ENCODE measurements at places on chromosomes 3 and 15.

- no peak for DNase-seq
- H3K4me3 ChIP-seq: no peak overlapping the region
- no peaks in the 10 kb centered on the region for H3K4me1 ChIP-seq
- no peaks in the 10 kb centered on the region for H3K27me3 ChIP-seq
These were observed 23.6 kb downstream of the SERPINI2 start for GRCh38 chr3:167450195-167450594.

GRCh38 chr15:60602323-60602722 lies 123.4 kb upstream of the ICE2 start:
- no peaks in the 10 kb centered on the region for H3K36me3 ChIP-seq
- DNase-seq: no peak
- no peaks in the 10 kb centered on the region for H3K4me1 ChIP-seq
- no peak overlapping the region for H3K4me3 ChIP-seq

- peak; percentile 29 for DNase-seq
- no peaks in the 10 kb centered on the region for H3K36me3 ChIP-seq
- H3K4me1 ChIP-seq: peaks cover 11% of the 10 kb centered on the region
- H3K4me3 ChIP-seq: peak overlapping the region; percentile 4
These were observed 158.1 kb upstream of the UBE3A start for GRCh38 chr15:25596644-25597562.

GRCh38 chr3:31384117-31384516 lies 148.6 kb upstream of the STT3B start:
- no peak for DNase-seq
- H3K27me3 ChIP-seq: no peaks in the 10 kb centered on the region
- no peaks in the 10 kb centered on the region for H3K36me3 ChIP-seq
- H3K27ac ChIP-seq: no peak overlapping the region
- no peak overlapping the region for H3K4me3 ChIP-seq
- no peaks in the 10 kb centered on the region for H3K4me1 ChIP-seq

- H3K4me1 ChIP-seq: peaks cover 33% of the 10 kb centered on the region
- H3K4me3 ChIP-seq: no peak overlapping the region
- H3K27ac ChIP-seq: no peak overlapping the region
- no peak for DNase-seq
These were observed 2.3 kb downstream of the FEZF2 start for GRCh38 chr3:62370858-62371719.

DNA sequence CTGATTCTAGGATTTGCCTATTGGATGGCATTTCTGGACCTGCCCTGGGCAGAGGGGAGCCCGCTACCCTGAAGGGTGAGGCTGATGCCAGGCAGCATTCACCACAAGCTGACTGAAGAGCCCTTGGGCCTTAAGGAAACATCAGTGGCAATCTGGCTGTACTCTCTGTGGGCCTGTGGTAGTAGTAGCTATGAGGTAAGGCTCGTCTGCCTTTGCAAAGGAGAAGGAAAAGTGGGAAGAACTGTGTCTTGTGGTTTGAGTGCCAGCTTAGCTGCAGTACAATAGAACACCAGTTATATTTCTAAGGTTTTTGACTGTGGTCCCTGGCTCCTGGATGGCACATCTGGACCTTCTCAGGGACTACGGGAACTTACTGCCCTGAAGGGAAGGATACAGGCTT lies 51.5 kb downstream of the SPTSSB start:
- no peak for DNase-seq
- H3K27ac ChIP-seq: no peak overlapping the region
- H3K4me3 ChIP-seq: no peak overlapping the region
- H3K36me3 ChIP-seq: no peaks in the 10 kb centered on the region
- H3K27me3 ChIP-seq: no peaks in the 10 kb centered on the region

GRCh38 chr15:90914305-90915080 lies 11.4 kb downstream of the MAN2A2 start:
- DNase-seq: no peak
- H3K27me3 ChIP-seq: no peaks in the 10 kb centered on the region
- H3K4me1 ChIP-seq: peaks cover 14% of the 10 kb centered on the region
- no peak overlapping the region for H3K27ac ChIP-seq
- peaks cover 94% of the 10 kb centered on the region for H3K36me3 ChIP-seq

GRCh38 chr15:100016632-100017031 lies 283.4 kb upstream of the LYSMD4 start:
- no peak for DNase-seq
- H3K36me3 ChIP-seq: no peaks in the 10 kb centered on the region
- H3K27me3 ChIP-seq: no peaks in the 10 kb centered on the region
- H3K4me1 ChIP-seq: peaks cover 24% of the 10 kb centered on the region

DNA sequence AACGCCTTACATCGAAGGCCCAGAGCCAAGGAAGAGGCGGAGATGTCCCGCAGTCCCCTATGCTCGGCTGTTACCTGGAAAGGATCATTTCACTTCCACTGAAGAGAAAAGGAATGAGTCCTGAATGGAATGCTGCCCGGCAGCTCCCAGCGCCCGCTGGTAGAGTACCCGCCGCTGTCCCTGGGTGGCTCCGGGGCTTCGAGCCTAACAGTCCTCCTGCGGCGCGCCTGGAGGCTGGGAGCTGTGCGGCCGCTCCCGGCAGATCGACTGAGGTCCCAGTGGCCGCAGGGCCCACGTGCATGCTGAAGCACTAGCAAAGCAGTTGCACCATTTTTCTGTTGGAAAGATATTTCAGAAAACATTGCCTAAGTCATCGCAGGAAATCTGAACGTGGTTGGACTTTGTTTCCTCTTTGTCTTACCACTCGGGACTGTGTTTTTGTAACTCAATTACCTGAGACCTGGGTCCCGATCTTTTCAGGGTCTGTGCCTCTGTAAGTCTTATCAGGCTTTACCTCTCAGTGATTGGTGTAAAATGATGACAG lies 984 bp downstream of the RNU6-1 start:
- DNase-seq: no peak
- peaks cover 36% of the 10 kb centered on the region for H3K27me3 ChIP-seq
- peak overlapping the region; percentile 50 for H3K27ac ChIP-seq
- H3K4me1 ChIP-seq: peaks cover 51% of the 10 kb centered on the region

GRCh38 chr3:34881026-34881425 lies 758.3 kb upstream of the ARPP21 start:
- H3K27me3 ChIP-seq: no peaks in the 10 kb centered on the region
- H3K27ac ChIP-seq: no peak overlapping the region
- DNase-seq: peak; percentile 11
- H3K36me3 ChIP-seq: no peaks in the 10 kb centered on the region

GRCh38 chr3:194489736-194490612 lies 3.2 kb upstream of the ATP13A3 start:
- H3K27ac ChIP-seq: no peak overlapping the region
- H3K36me3 ChIP-seq: no peaks in the 10 kb centered on the region
- no peak overlapping the region for H3K4me3 ChIP-seq
- H3K27me3 ChIP-seq: peaks cover 4% of the 10 kb centered on the region
- DNase-seq: peak; percentile 26

GRCh38 chr3:94117729-94118128 lies 54.9 kb downstream of the NSUN3 start:
- no peaks in the 10 kb centered on the region for H3K36me3 ChIP-seq
- no peak overlapping the region for H3K27ac ChIP-seq
- no peak for DNase-seq
- no peak overlapping the region for H3K4me3 ChIP-seq
- H3K4me1 ChIP-seq: no peaks in the 10 kb centered on the region

DNA sequence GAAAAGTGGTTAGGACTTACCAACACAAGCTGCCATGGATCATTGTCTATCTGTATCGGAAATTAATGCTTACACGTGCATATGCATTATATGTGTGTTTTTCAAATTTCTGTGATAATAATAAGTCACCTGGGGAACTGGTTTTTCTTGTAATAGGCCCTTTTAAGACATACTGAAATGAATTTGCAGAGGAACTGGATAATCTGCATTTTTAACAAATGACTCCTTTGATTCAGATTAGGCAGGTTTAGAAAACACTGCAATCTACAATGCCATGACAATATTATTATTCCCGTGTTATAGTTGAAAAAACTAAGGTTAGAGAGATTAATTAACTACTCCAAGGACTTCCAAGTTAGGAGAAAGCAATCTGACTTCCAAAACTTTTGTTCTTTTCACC lies 23.4 kb downstream of the STRIT1 start:
- no peak overlapping the region for H3K27ac ChIP-seq
- no peak overlapping the region for H3K4me3 ChIP-seq
- no peaks in the 10 kb centered on the region for H3K36me3 ChIP-seq
- DNase-seq: no peak
- no peaks in the 10 kb centered on the region for H3K4me1 ChIP-seq

GRCh38 chr3:115340586-115340985 lies 193.5 kb upstream of the ZBTB20 start:
- no peaks in the 10 kb centered on the region for H3K36me3 ChIP-seq
- H3K4me3 ChIP-seq: no peak overlapping the region
- DNase-seq: no peak
- no peaks in the 10 kb centered on the region for H3K4me1 ChIP-seq
- H3K27ac ChIP-seq: no peak overlapping the region
- no peaks in the 10 kb centered on the region for H3K27me3 ChIP-seq

- no peak overlapping the region for H3K27ac ChIP-seq
- no peak overlapping the region for H3K4me3 ChIP-seq
- DNase-seq: no peak
- no peaks in the 10 kb centered on the region for H3K36me3 ChIP-seq
- H3K4me1 ChIP-seq: no peaks in the 10 kb centered on the region
- no peaks in the 10 kb centered on the region for H3K27me3 ChIP-seq
These were observed 1245.6 kb downstream of the OTOL1 start for GRCh38 chr3:162742159-162742717.

GRCh38 chr15:40270246-40270995 lies 12.4 kb downstream of the ANKRD63 start:
- H3K27ac ChIP-seq: no peak overlapping the region
- no peak overlapping the region for H3K4me3 ChIP-seq
- H3K4me1 ChIP-seq: peaks cover 3% of the 10 kb centered on the region
- H3K27me3 ChIP-seq: peaks cover 7% of the 10 kb centered on the region

Data from muscle of leg (tissue), 16 donors.